ENCODE measurements at places on chromosomes 12 and 14. TPM values are rescaled to one million over a fixed set of nuclear protein-coding genes. Genes with fewer than 3 reads are reported as not detected.

Gene GPD1
- 58.0 TPM for polyA plus RNA-seq

DNA sequence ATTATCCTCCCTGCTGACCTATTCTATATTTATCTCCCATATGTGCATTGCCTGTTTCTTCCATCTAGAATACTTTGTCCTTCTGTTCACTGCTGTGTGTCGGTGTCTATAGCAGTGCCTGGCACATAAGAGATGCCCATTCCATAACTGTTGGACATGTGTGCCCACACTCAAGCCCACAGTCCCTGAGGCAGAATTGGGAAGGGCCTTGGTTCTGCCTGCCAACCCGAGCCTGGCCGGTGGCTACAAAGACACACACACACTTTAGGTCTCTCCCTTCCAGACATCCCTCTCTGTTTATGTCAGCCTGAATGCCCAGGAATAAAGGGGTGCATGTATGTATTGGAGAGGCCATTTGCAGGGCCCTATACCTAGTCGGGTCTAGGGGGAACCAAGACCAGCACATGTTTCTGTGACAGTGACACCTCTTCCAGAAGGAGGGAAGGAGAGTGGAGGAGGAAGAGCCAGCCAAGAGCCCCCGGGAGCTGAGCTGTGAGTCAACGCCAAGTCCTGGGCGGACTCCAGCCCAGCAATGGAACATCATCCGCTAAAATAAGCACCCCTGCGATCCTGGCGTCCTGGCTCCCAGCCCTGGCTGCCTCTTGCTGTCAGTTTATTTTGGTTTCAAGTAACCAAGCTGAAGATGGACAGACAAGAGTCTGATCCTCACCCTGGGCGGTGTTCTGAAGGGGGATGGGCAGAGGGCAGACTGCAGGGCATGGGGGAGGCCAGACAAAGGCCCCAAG lies 4.3 kb upstream of the ASB2 start:
- DNase-seq: no peak

GRCh38 chr12:126782083-126782482 lies 1484.9 kb upstream of the TMEM132C start:
- no peak for DNase-seq

Gene SCN8A
- polyA plus RNA-seq: 1.4 TPM

DNA sequence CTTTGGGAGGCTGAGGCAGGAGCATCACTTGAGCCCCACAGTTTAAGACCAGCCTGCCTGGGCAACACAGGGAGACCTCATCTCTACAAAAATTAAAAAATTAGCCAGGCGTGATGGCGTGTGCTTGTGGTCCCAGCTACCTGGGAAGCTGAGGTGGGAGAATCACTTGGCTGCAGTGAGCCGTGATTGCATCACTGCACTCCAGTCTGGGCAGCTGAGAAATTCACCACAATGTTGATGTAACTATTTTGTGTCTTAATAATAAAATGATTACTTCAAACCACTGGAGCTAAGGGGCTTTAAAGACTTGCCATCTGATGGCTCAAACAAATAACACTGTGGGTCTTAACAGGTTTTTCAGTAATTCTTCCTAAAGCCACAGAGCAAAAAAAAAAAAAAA lies 10.8 kb downstream of the ERH start:
- no peak for DNase-seq

DNA sequence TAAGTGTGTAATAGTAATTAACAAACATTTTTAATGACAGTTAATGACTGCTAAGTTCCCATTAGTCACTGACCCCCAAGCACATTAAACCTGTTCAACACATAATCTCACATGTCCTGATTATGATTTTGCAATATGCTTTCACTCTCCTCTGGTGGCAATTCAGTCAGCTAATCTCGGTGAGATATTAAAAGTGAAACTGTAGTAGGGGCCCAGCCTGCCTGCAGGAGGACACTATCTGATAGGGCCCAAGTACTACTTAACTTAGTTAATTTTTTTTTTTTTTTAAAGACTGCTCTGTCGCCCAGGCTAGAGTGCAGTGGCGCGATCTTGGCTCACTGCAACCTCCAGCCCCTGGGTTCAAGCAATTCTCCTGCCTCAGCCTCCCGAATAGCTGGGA lies 48.8 kb downstream of the CIT start:
- no peak for DNase-seq

GRCh38 chr14:73238424-73238852 lies 1.1 kb downstream of the PAPLN start:
- no peak for DNase-seq

- no peak for DNase-seq
These were observed 17.2 kb downstream of the FUT8 start for GRCh38 chr14:65429757-65430156.

Gene IPO8
- 58.3 TPM for polyA plus RNA-seq

Gene DAAM1
- 51.7 TPM for polyA plus RNA-seq

GRCh38 chr12:106345746-106346145 lies 11.8 kb upstream of the POLR3B start:
- no peak for DNase-seq

DNA sequence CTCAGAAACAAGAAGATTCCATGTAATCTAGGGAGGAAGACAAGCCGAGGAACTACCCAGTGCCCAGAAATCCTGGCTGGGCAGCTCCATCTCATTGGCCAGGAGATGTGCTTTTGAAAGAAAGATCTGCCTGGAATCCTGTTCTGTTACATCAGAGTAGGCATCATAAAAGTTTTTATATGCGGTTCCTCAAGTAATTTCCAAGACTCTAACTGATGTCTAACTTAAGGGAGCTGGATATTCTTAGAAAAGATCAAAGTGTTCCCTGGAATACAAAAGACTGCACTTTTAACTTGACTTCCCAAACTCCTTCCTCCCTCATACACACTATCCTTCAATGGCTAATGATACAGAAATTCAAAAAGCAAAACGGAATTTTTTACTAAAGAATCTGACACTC lies 16.3 kb downstream of the RHOJ start:
- DNase-seq: no peak

DNA sequence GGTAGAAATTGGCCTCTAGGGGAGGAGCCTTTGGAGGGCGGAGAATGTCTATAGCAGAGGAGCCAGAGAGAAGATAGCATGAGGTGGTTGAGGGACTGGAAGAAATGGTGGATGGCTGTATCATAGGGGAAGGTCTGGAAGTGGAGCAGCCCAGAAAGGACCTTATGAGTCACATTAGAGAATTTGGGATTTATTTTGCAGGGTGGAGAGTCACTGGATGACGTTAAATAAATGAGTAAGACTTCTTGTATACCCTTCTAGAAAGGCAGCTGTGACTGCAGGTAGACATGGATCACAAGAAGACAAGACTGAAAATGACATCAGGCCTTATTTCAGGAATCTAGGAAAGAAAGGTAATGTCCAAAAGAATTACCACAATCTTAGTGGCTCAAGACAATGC lies 208.2 kb upstream of the TMTC1 start:
- no peak for DNase-seq

GRCh38 chr14:89720076-89720687 lies 234.3 kb downstream of the EFCAB11 start:
- no peak for DNase-seq

Gene ASCL1
- not detected for polyA plus RNA-seq

- DNase-seq: no peak
These were observed 3.0 kb downstream of the KRT5 start for GRCh38 chr12:52517005-52517835.

Data from right renal pelvis (tissue), 4 donors.